Lung (tissue), 17 donors: ENCODE measurements at places on chromosomes 12 and 14. TPM values are rescaled to one million over a fixed set of nuclear protein-coding genes. Genes with fewer than 3 reads are reported as not detected.

GRCh38 chr12:122788387-122788786, 14.0 kb downstream of the CCDC62 start:
- no peak overlapping the region for H3K27ac ChIP-seq
- no peaks in the 10 kb centered on the region for H3K36me3 ChIP-seq
- DNase-seq: no peak
- no peak overlapping the region for H3K4me3 ChIP-seq
- H3K4me1 ChIP-seq: no peaks in the 10 kb centered on the region

Gene GLIPR1L2
- 0.22 TPM for polyA plus RNA-seq

GRCh38 chr14:35254736-35255135, 37.4 kb upstream of the PSMA6 start:
- H3K36me3 ChIP-seq: no peaks in the 10 kb centered on the region
- H3K27ac ChIP-seq: no peak overlapping the region
- no peaks in the 10 kb centered on the region for H3K4me1 ChIP-seq
- no peaks in the 10 kb centered on the region for H3K27me3 ChIP-seq

Gene SERPINA9
- not detected for polyA plus RNA-seq

Gene FOXA1
- polyA plus RNA-seq: 14.3 TPM

Gene ARHGAP9
- polyA plus RNA-seq: 62.1 TPM

DNA sequence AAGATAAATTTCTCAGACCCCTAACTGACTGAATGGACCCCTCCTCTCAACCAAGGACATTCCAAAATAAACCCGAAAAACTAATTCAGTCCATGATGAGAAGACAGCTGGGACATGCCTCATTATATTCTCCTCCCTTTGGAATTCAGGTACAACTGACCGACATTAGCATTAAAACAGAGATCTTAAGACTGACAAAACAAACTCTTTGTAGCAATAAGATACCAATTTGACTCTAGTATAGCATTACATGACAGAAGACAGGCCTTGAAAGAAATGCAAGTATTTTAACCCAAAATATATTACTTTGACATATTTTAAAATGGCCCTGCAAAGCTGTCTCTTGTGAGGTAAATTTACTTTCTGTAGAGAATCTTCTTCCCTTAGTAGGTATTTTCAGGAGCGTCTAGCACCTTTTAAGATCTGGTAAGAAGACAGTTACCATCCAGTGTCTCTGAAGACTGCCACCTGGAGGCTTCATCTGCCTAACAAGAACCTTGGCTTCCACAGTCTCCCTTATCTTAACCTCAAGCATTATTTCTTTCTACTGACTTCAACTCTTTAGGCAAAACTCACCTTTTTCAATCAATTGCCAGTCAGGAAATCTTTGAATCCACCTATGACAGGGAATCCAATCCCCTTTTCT, 957.5 kb downstream of the SLC6A15 start:
- H3K27me3 ChIP-seq: no peaks in the 10 kb centered on the region
- no peak overlapping the region for H3K4me3 ChIP-seq
- no peak for DNase-seq
- H3K36me3 ChIP-seq: no peaks in the 10 kb centered on the region
- H3K4me1 ChIP-seq: no peaks in the 10 kb centered on the region
- no peak overlapping the region for H3K27ac ChIP-seq

GRCh38 chr12:13084898-13085640, 18.4 kb downstream of the GSG1 start:
- no peaks in the 10 kb centered on the region for H3K27me3 ChIP-seq
- no peak for DNase-seq
- H3K4me1 ChIP-seq: peaks cover 2% of the 10 kb centered on the region
- H3K36me3 ChIP-seq: peaks cover under 1% of the 10 kb centered on the region
- no peak overlapping the region for H3K4me3 ChIP-seq
- H3K27ac ChIP-seq: no peak overlapping the region

Gene SRRM4
- 0.02 TPM for polyA plus RNA-seq

DNA sequence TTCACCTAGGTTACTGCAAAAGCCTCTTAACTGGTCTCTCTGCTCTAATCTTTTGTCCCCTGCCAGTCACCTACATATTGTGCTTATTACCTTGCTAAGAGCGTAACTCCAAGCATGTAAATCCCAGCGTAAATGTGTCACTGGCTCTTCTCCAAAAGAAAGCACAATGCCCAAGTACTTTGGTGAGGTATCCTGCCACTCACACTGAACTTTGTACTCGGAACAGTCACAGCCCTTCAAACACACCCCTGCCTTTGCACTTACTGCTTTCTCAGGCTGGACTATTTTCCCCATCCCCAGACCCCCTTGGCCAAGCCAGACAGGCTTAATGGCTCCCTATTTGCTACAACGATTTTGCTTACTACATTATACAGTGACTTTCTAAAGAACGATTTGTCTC, 31.7 kb downstream of the GALNT4 start:
- no peaks in the 10 kb centered on the region for H3K36me3 ChIP-seq
- H3K4me1 ChIP-seq: no peaks in the 10 kb centered on the region
- no peak for DNase-seq
- no peak overlapping the region for H3K27ac ChIP-seq
- no peaks in the 10 kb centered on the region for H3K27me3 ChIP-seq

- no peak overlapping the region for H3K4me3 ChIP-seq
- H3K27ac ChIP-seq: no peak overlapping the region
- DNase-seq: no peak
- H3K27me3 ChIP-seq: no peaks in the 10 kb centered on the region
- H3K4me1 ChIP-seq: peaks cover 4% of the 10 kb centered on the region
Measured at GRCh38 chr14:99516871-99517642, 35.8 kb downstream of the CCNK start.

- no peak overlapping the region for H3K27ac ChIP-seq
- no peak overlapping the region for H3K4me3 ChIP-seq
- no peaks in the 10 kb centered on the region for H3K27me3 ChIP-seq
- no peaks in the 10 kb centered on the region for H3K4me1 ChIP-seq
- no peak for DNase-seq
Measured at GRCh38 chr14:31489691-31490090, 1.9 kb upstream of the GPR33 start.

DNA sequence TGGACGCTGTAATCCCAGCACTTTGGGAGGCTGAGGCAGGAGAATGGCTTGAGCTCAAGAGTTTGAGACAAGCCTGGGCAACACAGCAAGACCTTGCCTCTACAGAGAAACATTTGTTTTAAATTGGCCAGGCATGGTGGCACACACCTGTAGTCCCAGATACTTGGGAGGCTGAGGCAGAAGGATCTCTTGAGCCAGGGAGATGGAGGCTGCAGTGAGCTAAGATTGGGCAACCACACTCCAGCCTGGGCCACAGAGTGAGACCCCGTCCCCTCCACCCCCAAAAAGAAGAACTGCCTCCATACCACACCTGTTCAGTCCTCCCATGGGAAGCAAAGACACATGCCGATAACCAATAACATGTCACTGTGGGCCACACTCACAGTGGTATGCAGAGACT, 19.2 kb downstream of the CCDC85C start:
- H3K27ac ChIP-seq: no peak overlapping the region
- no peak for DNase-seq
- no peak overlapping the region for H3K4me3 ChIP-seq
- H3K4me1 ChIP-seq: peaks cover 11% of the 10 kb centered on the region
- no peaks in the 10 kb centered on the region for H3K27me3 ChIP-seq

DNA sequence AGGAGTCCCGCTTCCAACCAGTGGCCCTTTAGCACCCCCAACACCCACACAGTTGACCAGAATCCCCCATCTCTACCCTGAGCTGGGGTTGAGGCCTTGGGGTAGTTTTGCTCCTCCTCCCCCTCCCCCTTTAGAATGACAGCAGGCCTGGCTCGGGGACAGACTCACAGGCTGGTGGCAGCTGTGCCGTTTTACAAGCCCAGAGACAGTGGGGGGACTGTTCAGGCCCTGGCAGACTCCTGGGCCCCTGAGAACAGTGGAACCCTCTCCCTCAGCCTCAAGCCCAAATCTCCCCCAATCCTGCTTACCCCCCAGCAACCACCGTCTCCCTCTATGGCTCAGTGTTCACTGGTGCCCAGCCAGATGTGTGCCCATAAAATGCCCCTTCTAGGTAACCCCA, 10.1 kb downstream of the TMEM119 start:
- H3K27ac ChIP-seq: no peak overlapping the region
- no peak overlapping the region for H3K4me3 ChIP-seq
- H3K36me3 ChIP-seq: no peaks in the 10 kb centered on the region
- H3K27me3 ChIP-seq: no peaks in the 10 kb centered on the region

- no peak overlapping the region for H3K4me3 ChIP-seq
- H3K4me1 ChIP-seq: no peaks in the 10 kb centered on the region
- H3K27ac ChIP-seq: no peak overlapping the region
- no peaks in the 10 kb centered on the region for H3K36me3 ChIP-seq
- H3K27me3 ChIP-seq: no peaks in the 10 kb centered on the region
Measured at GRCh38 chr12:59329462-59329861, 266.4 kb upstream of the SLC16A7 start.

DNA sequence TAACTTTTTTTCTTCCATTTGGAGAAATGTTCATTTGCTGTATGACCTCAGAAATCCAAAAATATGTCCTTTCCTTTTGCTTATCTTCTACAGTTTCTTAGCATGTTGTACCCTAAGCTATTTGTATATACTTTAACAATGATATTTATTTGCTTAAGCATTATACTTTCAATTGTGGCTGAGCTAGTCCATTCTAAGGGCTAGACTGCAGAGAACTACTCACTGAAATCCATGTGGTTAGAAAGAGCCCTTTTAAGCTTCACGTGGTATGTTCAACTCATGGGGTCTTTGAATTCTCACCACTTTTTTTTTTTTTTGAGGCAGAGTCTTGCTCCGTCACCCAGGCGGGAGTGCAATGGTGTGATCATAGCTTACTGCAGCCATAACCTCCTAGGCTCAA, 122.5 kb downstream of the HMGA2 start:
- no peaks in the 10 kb centered on the region for H3K36me3 ChIP-seq
- peaks cover 50% of the 10 kb centered on the region for H3K4me1 ChIP-seq
- no peak overlapping the region for H3K4me3 ChIP-seq
- no peaks in the 10 kb centered on the region for H3K27me3 ChIP-seq

Gene CLSTN3
- polyA plus RNA-seq: 30.8 TPM

DNA sequence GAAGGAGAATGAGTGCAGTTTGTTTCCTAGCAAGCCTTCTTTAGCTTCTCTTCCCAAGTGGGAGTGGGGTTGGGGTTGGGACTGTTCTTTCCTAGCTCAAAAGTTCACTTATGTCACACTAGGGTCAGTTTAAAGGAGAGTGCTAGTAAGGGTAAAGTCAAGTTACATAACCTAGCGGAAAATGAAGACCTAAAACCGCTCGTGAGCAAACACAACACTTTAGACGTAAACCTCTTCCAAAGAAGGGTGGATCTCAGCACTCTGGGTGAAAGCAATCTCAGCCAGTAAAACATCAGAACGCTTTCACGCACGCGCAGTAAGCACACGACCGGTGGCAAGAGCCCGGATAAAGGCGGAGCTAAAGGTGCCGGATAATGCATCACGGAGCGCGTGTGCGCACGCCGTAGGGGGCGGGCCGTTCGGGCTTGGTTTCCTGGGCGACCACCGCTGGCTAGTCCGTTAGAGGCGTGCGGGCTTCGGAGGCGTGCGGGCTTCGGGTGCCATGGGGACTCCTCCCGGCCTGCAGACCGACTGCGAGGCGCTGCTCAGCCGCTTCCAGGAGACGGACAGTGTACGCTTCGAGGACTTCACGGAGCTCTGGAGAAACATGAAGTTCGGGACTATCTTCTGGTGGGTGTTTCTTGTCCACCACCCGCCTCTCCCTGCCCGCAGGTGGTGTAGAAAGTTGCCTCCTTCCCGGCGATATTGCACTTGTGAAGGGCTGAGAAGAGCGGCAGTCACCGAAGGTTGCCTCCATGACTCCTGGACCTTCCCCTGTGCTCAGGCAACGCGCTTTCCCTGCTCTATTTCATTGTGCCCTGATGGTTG, at the start of gene SNAPC1:
Gene SNAPC1 (plus strand): TSS at position 462 of the 828 bp plus-strand sequence. CDS start 41 bp downstream, at position 503.
- H3K4me3 ChIP-seq: peak within 1 kb of the TSS; percentile 68
- DNase-seq: peak; percentile 99
- no peaks in the 10 kb centered on the region for H3K27me3 ChIP-seq
- no peaks in the 10 kb centered on the region for H3K36me3 ChIP-seq

DNA sequence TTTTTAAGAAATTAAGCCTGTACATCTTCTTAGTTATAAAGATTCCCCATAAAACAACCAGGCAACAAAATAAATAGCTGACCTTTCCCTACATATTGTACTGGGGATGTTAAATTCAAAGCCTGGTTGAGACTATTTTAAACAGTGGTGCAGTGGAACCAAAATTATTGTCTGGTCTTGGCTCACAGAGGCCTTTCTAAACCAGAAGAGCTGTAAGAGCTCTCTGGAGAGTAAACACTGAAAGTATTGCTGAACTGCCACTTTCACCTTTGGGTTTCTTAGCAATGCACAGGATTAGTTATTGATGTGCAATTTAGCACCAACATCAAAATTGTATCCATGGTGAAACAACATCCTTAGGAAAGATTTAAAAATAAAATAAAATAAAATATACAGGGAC, 20.6 kb downstream of the RACGAP1 start:
- H3K27ac ChIP-seq: no peak overlapping the region
- H3K4me1 ChIP-seq: peaks cover 2% of the 10 kb centered on the region
- H3K36me3 ChIP-seq: no peaks in the 10 kb centered on the region
- DNase-seq: no peak
- H3K4me3 ChIP-seq: no peak overlapping the region

- no peaks in the 10 kb centered on the region for H3K36me3 ChIP-seq
- no peaks in the 10 kb centered on the region for H3K4me1 ChIP-seq
- H3K27ac ChIP-seq: no peak overlapping the region
- DNase-seq: no peak
- H3K4me3 ChIP-seq: no peak overlapping the region
Measured at GRCh38 chr12:29980304-29980703, 196.6 kb upstream of the TMTC1 start.

DNA sequence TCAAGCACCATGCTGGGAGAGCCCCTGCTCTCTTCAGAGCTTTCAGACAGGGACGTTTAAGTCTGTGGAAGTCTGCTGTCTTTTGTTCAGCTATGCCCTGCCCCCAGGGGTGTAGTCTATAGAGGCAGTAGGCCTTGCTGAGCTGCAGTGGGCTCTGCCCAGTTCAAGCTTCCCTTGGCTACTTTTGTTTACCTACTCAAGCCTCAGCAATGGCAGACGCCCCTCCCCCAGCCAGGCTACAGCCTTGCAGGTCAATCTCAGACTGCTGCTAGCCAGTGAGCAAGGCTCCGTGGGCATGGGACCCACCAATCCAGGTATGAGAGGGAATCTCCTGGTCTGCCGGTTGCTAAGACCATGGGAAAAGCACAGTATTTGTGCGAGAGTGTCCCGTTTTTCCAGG, 37.4 kb upstream of the C12orf71 start:
- no peaks in the 10 kb centered on the region for H3K36me3 ChIP-seq
- no peaks in the 10 kb centered on the region for H3K4me1 ChIP-seq
- H3K27me3 ChIP-seq: no peaks in the 10 kb centered on the region
- H3K4me3 ChIP-seq: no peak overlapping the region
- no peak overlapping the region for H3K27ac ChIP-seq
- DNase-seq: no peak

DNA sequence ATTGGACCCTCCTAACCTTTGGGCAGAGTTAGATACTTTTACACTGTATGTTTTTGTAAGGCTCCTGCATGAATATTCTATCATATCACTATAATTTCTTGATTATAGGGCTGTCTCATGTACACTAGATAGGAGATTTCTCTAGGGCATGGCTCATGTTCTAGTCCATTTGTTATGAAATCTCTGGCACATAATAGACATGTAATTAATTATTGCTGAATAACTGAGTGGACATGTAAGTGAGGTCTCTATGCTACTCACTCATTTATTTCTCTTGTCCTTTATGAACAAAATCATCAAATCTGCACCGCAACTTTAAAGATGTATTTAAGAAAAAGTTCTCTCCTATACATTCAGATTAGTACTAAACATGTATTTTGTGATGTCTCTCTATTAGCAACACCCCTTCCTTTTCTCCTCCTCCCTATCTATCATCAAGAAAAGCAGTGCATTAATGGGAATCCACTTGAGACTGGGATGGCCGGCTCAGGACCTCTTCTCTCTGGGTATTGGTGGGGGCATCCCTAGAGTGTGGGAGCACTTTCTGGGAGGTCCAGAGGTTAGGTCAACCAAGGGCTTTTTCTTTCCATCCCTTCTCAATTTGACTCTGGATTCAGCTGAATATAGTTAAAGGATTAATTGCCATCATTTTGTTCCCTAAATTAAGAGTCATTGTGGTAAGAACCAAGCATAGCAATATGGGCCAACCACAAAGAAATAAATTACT, 168.0 kb upstream of the HMGA2 start:
- peaks cover 10% of the 10 kb centered on the region for H3K27me3 ChIP-seq
